Muscle of leg (tissue), 16 donors: ENCODE measurements at places on chromosomes 3 and 15.

GRCh38 chr3:79183496-79183895 is 584.3 kb downstream of the ROBO1 start:
- DNase-seq, result no peak

DNA sequence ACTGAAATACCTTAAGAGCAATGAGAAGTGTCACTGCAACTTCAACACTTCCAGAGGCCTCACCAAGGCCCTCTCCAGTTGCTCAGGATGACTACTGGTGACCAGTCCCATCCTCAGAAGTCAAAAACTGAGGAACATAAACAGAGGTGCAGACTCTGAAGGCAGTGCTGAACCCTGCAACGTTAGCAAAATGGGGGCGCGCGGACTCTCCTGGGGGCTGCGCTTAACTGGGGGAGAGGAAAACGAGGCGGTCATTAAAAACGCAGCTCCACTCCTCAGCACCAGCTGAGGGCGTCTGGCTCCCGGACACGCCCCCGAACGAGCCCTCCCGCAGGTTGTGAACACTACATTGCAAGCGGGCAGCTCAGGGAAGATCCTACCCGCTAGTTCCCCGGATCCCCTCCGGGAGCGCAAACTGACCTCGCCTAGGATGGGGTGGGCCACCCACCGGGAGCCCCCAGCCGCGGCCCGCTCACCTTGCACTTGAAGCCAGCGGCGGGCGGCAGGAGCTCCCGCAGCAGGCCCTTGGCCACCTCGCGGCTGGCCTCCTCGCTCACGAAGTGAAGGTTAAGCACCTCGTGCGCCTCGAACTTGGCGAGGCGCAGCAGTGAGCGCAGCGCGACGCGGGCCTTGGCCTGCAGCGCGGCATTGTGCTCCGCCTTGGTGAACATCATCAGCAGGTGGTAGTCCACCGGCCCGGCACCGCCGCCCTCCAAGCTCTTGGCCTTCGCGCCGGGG is 711 bp downstream of the XXYLT1 start:
- DNase-seq, result peak; percentile 51

- DNase-seq, result no peak
Measured at GRCh38 chr3:114175204-114175987, 3.5 kb downstream of the DRD3 start.

GRCh38 chr15:99407716-99408115 is 156.4 kb downstream of the LRRC28 start:
- no peak for DNase-seq

GRCh38 chr3:127320529-127321121 is 32.8 kb upstream of the PRR20G start:
- no peak for DNase-seq

DNA sequence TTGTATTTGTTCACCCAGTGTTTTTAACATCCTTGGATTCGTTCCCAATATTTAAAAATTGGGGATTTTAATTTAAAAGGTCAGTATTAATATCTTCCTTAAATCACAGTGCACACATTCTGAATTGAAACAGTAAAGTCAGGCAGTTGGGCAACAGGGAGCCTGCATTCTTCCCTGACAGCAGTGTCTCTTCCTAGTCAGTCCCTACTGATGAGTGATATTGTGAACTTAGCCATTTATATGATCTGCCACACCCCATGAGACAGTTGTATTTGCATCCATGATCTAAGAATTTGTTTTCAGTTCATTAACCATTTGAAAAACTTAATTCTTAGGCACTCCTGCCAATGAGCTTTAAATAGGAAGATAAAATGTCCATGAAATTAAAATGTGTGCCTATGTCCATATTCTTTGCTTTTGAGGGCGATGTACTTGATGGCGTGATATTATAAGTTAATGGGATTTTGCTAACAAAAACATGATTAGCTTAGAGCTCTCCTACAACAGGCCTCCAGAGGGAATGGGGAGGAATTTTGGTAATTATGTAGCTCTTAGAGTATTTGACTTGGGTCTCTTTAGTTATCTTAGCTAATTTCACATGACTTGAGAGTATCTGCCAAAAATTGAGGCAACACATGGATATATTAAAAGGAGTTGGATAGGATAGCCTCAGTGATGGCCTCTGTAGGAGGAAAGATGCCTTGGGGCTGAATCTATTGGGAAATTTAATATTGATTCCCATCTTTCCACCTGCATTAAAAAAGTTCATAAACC is 219.3 kb downstream of the PTPRG start:
- peak; percentile 60 for DNase-seq

- DNase-seq, result no peak
Measured at GRCh38 chr15:79970181-79970580, 815 bp downstream of the BCL2A1 start.

DNA sequence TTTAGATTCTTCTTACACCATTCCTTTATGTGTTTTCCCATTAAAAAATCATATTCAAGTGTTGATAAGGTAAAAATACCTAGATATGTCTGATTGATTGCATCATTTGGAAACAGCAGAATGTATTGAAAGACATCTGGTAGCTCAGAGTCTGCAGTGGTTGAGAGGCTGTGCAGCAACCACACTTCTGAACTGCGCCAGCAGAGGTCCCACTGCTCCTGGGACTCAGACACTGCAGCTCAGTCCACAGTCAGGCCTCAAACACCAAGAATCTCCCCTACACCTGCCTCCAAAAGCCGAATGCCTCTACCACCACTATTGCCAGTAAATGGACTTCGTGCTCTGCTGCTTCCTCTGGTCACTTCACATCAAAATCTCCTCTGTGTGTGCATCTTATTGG is 176.9 kb upstream of the LMCD1 start:
- peak; percentile 12 for DNase-seq

GRCh38 chr3:133574260-133574881 is 885 bp downstream of the CDV3 start:
- peak; percentile 85 for DNase-seq

GRCh38 chr3:116322750-116323375 is 122.4 kb downstream of the LSAMP start:
- no peak for DNase-seq

DNA sequence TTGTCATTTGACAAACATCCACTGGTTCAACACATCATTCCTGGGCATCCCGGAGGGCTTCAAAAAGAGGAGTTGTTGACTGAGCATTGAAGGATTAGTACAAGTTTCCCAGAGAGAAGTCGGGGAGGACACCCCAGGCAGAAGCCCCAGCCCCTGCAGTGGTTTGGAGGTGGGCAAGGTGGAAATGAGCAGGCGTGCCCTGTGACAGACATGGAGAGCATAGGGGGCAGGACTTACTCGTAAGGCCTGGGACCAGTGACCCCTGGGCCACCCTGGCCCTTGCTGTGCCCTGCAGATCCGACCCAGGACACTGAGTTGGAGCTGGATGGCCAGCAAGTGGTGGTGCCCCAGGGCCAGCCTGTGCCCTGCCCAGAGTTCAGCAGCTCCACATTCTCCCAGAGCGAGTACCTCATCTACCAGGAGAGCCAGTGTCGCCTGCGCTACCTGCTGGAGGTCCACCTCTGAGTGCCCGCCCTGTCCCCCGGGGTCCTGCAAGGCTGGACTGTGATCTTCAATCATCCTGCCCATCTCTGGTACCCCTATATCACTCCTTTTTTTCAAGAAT is 5.9 kb downstream of the PARP3 start:
- DNase-seq, result no peak

GRCh38 chr3:16174976-16175901 is 759 bp downstream of the GALNT15 start:
- no peak for DNase-seq

DNA sequence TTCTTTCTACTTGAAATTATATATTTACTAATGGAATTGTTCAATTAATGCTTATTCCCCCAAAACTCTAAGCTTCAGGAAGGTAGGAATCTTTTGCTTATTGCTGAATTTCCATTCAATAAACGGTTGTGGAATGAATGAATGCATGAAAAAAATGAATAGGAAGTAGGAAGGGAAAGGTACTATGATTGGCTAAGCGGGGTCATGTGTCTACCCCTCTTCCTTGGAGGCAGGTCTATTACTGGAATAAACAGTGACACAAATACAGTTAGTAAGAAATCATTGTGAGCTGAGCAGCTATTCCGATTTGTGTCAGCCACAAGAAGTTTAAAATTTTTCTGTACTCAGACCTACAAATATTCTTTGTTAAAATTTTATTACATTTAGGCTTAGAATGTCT is 10.5 kb upstream of the TRA2B start:
- no peak for DNase-seq

DNA sequence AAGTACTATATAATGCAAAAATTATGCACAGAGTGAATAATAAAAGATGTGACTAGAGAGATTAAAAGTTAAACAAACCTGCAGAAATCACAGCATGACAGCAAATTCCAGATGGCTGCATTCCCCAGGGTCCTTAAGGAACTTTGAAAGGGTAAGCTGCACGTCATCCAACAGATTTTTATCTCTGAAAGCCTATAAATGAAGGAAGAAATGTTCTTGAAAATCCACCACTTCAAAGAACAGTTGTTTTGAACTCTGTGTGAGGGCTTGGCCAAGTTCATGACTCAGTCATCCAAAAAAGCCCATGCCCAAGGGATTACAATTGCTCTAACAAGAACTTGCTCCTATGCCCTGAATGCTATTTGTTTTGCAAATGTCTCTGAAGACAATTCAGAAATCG is 603.6 kb downstream of the PLOD2 start:
- peak; percentile 47 for DNase-seq

GRCh38 chr3:29140666-29141065 is 140.2 kb upstream of the RBMS3 start:
- peak; percentile 74 for DNase-seq

DNA sequence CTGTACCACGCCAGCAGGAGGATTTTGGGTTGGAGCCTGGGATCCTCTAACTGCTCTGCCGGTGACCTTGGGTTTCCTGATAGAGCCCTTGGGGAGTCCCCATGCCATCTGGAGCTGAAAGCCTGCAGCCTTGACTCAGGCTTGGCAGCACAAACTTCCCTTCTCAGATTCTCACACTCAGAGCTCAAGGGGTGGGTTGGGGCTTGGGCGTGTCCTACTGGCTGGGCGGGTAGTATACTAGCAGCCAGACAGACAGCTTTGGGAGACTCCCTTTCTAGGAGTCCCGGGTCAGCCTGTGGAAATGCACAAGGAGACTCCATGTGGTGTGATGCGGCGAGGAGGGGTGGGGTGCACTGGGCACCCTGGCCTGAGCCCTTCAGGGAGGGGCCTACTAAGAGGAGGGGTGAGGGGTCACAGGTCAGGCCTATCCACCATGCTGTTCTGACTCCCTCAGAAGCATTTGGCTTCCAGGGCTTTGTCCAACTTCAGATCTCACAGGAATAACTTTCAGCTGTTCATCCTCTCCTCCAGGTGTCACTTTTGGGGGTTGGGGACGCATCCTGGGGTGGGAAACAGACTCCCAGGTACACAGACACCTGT is 21.6 kb upstream of the PLXNA1 start:
- peak; percentile 85 for DNase-seq

DNA sequence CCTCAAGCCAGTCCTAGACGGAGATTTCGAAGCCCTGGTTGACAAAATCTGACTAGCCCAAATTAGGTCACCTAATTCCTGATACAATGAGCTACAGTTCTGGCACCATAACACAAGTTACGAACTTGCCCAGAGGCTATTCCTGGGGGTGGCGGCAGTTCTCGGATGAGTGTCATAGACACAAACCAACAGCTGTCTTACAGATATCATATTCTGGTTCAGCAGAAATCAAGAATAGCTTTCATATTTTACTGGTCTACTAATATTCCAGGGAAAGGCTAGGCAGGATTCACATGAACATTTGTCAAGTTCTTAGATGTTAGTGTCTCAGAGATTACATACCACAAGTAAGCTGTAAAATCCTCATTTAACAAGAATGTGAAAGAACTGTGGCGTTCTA is 8.8 kb downstream of the ANAPC13 start:
- DNase-seq, result peak; percentile 38

DNA sequence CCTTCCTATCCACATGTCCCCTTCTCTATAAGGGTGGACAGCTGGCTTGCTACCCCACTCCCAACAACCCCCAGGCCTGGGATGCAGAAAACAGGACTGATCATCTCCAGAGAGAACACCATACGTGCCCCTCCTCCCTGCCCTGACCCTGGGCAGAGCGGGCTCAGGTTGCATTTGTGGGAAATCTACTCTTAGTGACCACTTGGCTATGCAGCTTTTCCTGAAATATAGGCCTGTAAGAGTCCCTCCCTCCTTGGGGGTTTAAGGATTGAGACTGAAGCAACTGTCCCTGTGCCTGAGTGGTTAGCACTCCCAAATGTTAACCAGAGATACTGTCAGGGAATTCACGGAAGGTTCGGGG is 11.7 kb downstream of the SH2D7 start:
- DNase-seq, result no peak

DNA sequence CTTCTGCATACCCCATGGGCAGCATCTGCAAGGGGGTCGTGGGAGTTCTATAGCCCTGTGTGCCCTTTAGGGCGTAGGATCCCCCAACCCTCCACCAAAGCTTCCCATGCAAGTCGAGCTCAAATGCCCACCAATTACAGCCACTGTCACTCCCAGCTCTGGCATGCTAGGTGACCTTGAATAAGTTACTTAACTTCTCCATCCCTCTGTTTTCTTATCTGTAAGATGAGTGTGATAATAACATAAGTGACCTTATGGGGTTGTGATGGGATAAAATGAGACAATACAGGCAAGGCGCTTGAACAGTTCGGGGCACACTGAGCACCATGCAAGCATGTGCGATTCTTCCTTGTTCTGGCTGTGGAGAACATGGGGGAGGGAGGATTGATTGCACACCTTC is 74.8 kb upstream of the POMGNT2 start:
- no peak for DNase-seq

- DNase-seq, result no peak
Measured at GRCh38 chr3:180188512-180189309, 152.0 kb upstream of the PEX5L start.

DNA sequence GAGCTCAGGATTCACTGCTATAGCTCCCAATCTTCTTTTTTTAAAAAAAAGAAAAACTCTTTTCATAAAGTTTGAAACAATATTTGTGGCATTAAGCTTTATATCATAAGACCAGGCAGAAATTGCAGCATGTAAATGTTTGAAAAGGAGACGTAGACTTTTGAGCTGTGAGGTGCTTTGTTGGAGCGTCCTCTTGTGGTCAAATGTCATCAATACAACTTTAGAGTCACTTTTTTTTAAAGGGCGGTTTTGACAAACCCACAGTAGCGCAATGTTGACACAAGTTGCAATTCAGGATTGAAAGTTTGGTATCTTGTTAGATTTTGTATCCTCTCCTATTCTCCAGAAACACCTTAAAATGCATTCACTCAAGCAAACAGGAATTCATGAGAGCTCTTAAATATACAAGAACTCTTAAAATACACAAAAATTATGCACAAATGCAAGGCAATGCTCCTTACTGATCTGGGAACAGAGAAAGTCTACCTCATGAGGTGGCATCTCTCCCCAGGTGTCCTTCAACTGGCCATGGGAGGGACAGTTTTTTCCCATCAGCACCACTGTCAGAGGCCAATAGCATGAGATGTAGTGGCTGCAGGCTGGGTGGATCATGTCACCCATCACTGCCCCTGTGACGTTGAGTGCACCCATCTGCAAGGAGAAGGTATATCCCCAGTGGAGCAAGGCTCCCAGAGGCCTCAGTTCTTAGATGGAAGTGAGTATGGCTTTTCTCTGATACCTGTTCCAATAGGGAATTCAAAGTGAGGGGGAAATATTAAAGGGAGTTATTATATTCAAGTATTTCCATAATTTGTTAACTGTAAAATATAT is 70.7 kb downstream of the ANXA2 start:
- DNase-seq, result peak; percentile 74
